ENCODE measurements at places on chromosomes 7 and 10. TPM values are rescaled to one million over a fixed set of nuclear protein-coding genes. Genes with fewer than 3 reads are reported as not detected.
A peak's percentile ranks its signal among the peaks of the same experiment; 100 is the strongest.

DGKI gene
- 4.7 TPM for total RNA-seq

JMJD1C gene
- 120 TPM for total RNA-seq

LIPK gene
- total RNA-seq, result not detected

SLC26A4 gene
- total RNA-seq, result 0.65 TPM

LIPN gene
- total RNA-seq, result not detected

GPR15LG gene
- total RNA-seq, result not detected

LANCL2 gene
- 27.3 TPM for total RNA-seq

TRIL gene
- total RNA-seq, result 6.3 TPM

RHBDD2 gene
- 50.3 TPM for total RNA-seq

PON1 gene
- total RNA-seq, result not detected

ADAMTS14 gene
- total RNA-seq, result 2.0 TPM

RPS24 gene
- 3,613 TPM for total RNA-seq

NKX1-2 gene
- not detected for total RNA-seq

GDF10 gene
- 11.1 TPM for total RNA-seq

HOXA11 gene
- not detected for total RNA-seq

DNA sequence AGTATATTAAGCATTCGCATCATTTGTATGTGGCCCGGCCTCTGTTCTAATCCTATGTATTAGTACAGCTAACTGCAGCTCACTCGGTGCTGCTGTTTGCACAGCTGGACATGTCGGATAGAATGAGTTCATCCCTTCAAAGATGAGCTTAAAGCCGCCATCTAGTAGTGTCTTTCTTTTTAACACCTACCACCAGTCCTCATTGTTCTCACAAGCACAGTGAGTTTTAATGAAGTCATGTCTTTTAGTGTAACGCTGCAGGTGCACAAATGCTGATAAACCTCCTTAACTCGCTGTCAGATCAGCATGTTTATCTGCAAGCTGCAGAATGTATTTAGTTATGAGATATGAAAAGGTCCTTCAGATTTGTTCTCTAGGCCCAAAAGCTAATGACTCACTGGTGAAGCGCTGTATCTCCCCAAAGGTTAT lies 247.5 kb downstream of the MTERF1 start:
- no peak for DNase-seq

DNA sequence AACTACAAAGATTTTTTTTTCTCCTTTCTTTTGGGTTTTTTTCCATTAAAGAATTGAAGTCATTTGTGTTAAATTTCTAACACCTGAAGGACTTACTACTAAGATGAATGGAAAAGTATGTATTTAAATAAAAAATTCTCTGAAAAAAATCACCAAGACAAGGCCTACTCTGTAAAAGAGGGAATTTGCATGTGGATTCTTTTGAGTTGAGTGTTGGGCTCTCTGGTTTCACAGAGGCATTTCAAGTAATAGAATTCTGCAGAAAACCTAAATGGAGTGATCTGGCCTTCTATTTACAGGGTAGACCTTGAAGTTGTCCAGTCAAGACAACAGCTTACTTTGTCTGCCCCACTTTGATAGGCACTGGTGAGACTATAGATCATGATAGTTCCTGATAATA lies 4.1 kb downstream of the LRRC17 start:
- DNase-seq, result peak; percentile 59

GRCh38 chr10:19654576-19654975 lies 161.7 kb upstream of the PLXDC2 start:
- peak; percentile 58 for DNase-seq

- no peak for DNase-seq
Measured at GRCh38 chr7:16447876-16448275, 17.7 kb downstream of the SOSTDC1 start.

GRCh38 chr7:129684777-129685176 lies 73.3 kb downstream of the NRF1 start:
- DNase-seq, result peak; percentile 18

DNA sequence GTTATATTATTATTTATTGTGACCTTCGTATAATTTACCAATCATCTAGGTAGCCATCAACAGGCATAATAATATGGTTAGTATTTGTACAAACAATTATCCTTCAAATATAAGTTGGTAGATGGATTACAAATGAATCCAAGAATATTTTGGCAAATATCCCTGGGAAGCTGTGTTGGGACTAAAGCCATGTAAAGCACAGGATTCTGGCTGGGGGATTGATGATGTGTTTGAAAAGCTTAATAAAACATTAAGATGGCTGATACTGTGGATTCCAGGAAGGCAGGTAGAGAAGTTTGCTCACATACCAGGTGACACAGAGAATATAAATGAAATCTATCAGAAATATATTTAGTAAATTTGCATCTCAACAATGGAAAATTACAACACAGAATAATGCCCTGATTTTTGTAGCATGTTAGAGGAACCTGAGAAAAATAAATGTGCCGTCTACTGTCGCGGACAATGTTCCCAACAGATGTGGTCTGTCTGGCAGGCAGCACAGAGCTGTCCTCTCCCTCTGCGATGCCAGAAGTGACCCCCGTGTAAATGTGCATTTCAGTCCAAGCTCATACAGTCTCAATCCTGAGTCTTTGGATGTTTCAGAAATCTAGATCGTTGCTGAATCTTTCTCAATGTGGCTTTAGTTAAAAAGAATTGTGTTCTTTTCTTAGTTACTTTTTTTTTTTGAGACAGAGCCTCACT lies 125.0 kb downstream of the TEX36 start:
- no peak for DNase-seq

- peak; percentile 95 for DNase-seq
Measured at GRCh38 chr7:120988591-120989256, at the start of gene CPED1. TSS of gene CPED1 (plus strand) at chr7:120988711. CDS start at chr7:120989622, 911 bp downstream.

- DNase-seq, result no peak
Measured at GRCh38 chr7:50803359-50804337, 21.0 kb upstream of the GRB10 start.

DNA sequence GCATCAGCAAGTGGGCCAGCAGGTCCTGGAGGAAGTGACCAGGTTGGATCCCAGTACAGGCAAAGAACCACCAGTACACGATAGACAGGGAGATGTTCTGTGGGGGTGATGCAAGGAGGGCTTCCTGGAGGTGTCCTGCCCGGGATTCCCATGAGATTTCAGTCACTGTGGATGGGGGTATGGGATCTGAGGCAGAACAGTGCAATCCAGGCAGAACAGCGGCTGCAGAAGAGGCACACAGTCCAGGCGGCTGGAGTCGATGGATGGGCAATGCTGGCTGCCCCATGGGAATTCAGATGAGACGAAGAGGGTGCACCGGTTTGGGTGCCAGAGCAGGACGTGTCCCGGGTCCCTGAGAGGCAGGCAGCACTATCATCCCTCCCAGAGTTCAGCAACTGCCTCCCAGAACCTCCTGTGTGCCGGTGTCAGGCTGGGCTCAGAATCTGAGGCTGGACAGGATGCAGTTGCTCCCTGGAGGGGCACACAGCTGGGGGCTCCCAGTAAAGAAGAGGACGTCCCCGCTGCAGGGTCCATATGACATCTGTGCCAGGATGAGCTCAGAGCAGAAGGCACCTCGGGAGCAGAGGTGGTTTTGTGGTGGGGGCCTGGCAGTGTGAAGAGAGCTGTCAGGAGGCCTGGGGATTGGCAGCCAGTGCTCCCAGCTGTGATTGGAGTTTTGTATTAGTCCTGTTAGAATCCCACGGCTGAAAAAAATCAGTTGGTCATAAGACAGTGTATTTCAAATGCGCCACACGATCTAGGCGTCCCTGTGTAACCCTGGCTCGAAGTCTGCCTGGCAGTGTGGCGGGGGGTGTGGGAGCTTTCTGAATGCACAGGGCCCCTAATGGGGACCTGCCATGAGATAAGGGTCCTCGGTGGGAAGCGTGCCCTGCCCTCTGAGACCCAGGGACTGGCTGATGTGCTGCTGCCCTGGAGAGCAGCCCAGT lies 3.2 kb downstream of the KNDC1 start:
- no peak for DNase-seq

DNA sequence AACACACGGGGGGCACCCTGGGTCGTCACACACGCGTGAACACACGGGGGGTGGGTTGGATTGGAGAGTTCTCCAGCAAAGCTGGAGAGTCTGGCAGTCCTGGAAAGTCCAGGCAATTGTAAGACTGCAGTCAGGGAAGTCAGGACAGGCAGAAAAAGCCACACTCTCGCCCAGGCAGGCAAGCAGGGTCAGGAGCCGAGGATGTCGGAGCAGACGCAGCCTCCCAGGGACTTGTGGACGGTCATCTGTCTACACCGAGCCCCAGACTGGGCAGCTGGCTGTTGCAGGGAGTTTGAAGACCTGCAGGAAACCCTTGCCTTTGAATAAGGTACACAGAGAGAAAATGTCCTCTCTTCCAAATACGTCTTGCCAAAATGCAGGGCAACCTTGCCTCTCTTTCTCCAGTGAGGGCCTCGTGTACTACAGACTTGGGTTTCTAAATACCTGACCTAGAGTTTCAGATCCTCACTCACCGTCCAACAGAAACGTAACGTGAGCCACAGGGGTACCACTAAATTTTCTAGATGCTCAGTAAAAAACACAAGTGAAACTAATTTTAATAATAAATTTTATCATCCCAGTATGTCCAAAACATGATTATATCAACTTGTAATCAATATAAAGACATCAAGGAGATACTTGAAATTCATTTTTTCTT lies 176.7 kb downstream of the ADARB2 start:
- no peak for DNase-seq

DNA sequence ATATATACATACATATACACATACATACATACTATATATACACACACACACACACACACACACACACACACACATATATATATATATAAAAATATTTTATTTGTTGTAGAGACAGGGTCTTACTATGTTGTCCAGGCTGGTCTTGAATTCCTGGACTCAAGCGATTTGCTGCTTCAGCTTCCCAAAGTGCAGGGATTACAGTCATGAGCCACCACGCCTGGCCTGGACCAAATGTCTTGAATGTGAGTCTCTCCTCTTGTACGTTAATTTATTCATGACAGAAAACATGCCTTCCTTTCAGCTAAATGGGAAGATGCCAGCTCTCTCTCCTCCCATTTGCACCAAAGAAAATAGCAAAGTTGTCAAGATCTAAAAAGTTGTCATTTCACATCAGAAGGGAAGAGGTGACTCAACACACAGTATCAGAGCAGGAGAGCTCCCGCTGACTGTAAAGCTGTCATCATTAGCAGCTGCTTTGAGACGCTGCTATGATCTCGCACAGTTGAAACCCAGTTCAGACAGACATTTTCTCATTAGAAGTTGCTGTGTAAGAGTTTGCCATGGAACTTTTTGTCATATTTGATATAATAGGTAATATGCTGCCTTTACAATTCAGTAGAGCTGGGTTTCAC lies 224.3 kb downstream of the SFMBT2 start:
- no peak for DNase-seq

GRCh38 chr7:148967032-148967372 lies 61.3 kb downstream of the PDIA4 start:
- no peak for DNase-seq

DNA sequence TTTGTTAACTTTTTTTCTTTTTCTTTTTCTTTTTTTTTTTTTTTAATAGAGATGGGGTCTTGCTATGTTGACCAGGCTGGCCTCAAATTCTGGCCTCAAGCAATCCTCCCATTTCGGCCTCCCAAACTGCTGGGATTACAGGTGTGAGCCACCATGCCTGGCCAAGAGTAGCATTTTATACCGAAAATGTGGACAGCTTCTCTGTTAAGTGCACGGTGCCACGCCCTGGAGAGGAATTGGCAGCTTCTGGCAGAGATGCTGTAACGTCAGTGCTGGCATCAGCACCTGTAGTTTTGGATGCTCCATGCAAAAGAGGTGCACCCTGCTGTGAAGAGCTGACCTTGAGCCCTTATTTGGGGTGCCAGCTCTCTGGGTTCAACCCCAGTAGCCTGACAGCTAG lies 18.2 kb downstream of the IL15RA start:
- DNase-seq, result no peak

- peak; percentile 3 for DNase-seq
Measured at GRCh38 chr10:14880229-14880628, 1.6 kb downstream of the SUV39H2 start.

- peak; percentile 100 for DNase-seq
Measured at GRCh38 chr7:80722616-80723195, 84.3 kb downstream of the CD36 start.

DNA sequence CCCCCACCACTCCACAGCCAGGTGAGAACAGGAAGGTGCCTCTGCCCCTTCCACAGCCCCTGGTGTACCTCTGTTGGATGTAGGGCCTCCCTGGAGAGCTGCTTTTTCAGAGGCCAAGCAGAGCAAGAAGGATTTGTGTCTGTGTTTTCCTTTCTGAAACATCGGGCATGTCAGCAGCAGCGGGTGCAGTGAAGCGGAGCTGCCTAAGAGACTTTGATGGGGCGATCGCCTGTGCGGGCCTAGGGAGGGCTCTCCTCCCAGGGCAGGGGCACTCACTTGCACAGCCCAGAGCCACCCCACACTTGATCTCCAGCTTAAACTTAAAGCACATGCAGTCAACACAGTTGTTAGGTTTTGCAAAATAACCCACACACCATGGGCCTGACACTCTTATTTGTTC lies 324.7 kb downstream of the ACTR3B start:
- no peak for DNase-seq

DNA sequence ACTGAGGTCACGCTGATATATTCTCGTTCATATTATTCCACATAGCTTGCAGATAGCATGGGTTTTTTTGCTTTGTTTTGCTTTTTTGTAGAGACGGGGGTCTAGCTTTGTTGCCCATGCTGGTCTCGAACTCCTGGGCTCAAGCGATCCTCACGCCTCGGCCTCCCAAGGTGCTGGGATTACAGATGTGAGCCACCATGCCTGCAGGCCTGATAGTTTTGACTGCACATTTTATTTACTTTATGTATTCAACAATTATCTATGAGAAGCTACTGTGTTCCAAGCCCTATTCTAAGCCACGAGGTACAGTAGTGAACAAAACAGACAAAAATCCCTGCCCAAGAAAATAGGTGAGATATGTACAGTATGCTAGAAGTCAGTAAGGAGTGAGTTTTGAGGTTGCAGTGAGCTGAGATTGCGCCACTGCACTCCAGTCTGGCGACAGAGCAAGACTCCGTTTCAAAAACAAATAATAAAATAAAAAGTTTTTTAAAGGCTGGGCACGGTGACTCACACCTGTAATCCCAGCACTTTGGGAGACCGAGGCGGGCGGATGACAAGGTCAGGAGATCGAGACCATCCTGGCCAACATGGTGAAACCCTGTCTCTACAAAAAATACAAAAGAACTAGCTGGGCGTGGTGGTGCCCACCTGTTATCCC lies 1.3 kb upstream of the YWHAG start:
- no peak for DNase-seq

DNA sequence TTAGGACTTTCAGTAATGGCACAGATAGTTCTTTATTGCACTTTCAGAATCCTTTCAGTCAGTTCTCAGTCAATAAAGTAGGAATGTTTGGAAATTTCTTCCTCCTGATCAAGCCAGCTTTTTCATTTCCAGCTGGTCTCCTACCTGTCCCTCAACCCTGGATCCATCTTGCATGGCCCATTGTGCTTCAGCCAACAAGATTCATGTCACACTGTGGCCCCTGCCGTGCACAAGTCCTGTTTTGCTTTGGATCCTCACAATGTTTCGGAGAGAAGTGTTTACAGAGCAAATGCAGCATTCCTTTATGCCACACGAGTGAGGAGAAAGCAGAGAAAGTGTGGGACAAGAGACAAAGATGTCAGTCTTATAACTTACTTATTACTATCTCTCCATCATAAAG lies 1694.7 kb upstream of the LRRTM3 start:
- no peak for DNase-seq

Measured in fibroblast of the aortic adventitia (primary cell).